KBM-7 (cell line): ENCODE measurements at places on chromosomes 11 and 22.

DNA sequence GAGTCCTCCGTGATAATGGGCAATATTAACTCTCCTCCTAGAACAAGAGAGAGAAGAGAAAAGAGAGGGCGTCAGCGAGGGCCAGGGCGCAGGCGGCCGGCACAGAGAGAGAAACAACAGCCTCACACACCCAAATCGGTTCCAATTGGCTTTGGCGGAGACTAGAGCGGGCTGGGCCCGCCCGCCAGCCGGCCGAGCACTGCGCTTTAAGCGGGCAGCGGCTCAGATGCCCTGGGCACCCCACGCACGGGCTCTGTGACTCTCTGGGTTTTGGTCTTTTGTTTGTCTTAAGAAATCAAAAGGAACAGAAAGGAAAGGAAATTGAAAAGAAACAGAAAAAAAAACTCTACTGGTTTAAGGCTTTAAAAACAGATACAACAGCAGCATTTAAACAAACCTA, 17.0 kb downstream of the SLC22A12 start:
- no peak for DNase-seq

GRCh38 chr22:47342446-47342845, 580.0 kb downstream of the TBC1D22A start:
- no peak for DNase-seq

GRCh38 chr11:96869207-96869606, 479.4 kb downstream of the JRKL start:
- no peak for DNase-seq

DNA sequence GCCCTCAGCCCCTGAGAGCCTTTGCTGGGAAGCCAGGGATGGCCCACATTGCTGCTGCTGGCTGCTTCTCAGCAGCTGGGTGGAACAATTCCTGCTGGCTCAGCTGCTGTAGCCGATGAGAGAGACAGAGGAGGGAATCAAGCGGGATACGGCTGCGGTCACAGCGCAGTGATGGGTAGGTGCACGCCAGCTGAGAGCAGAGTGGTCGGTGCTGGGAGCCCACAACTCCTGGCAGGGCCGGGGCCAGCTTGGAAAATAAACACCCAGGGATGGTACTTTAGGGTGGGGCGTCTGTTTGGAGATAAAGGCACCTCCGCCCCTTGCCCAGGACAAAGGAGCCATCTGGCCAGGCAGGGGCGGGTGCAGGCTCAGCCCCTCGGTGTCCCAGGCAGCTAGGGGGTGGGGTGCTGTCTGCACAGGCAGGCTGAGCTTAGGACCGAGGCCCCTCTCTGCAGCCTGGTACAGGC, 480.5 kb downstream of the MIAT start:
- DNase-seq = no peak

DNA sequence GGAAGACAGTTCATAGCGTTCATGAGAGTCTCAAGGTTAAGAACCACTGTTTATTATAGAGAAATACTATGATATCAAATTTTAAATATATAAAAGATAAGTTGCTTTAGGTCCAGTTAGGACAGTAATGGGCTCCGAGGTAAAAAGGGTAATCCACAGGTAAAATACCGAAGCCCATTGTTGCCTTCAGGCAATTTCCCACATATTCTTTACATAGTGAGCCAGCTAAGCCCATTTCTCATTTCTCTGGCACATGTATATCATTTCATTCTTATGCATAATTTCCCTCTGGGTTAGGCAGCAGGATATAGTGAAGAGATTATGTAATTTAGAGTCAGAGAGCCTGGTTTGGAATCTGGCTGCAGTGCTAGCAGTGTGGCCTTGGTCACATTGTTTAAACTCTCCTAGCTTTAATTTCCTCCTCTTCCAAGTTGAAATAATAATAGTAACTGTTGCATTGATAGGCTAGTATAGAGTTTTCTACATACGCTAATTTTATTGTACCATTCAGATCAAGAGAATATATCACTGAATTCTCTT, 7.6 kb upstream of the POU2AF1 start:
- no peak for DNase-seq

DNA sequence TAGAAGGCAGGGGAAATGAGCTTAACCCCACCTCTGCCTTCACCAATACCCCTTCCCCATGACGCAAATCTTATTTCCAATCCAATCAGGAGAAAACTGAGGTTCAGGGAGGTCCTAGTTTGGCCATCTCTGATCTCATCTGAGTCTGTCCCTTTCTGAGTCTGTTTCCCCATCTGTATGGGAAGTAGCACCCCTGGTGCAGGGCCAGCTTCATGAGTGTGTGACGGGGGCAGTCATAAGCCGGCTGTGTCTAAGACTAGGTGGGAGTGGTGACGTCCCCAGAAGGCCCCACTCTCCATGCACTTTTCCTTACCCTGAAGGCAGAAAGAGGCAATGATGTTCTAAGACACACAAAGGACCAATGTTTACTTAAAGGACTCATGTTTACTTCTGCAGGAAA, 72.3 kb downstream of the MN1 start:
- DNase-seq = no peak

DNA sequence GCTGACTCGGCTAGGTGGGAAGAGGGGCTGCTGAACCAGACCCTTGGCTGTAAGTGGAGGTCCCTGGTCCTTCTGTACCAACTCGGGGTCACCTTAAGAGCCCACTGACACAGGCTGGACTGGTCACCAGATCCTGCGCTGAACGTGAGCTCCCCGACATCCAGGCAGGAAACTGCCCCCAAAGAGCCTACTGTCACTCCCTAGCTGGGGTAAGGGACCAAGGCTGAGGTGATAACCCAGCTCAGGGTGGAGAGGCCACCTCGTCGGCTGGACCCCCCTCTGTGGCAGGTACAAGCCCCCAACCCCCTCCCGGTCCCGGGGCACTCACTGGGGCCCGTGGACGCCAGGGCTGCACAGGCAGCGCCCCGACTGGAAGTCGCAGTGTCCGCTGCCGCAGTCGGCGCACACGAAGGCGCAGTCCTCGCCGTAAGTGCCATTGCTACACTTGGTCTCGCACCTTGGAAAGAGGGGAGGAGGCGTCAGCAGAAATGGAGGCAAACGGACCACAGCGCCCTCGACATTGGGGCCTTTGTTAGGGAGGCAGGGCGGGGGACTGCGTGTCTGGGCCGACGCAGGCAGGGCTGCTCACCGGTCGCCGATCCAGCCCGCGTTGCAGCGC, 7.4 kb downstream of the SCARF2 start:
- no peak for DNase-seq

DNA sequence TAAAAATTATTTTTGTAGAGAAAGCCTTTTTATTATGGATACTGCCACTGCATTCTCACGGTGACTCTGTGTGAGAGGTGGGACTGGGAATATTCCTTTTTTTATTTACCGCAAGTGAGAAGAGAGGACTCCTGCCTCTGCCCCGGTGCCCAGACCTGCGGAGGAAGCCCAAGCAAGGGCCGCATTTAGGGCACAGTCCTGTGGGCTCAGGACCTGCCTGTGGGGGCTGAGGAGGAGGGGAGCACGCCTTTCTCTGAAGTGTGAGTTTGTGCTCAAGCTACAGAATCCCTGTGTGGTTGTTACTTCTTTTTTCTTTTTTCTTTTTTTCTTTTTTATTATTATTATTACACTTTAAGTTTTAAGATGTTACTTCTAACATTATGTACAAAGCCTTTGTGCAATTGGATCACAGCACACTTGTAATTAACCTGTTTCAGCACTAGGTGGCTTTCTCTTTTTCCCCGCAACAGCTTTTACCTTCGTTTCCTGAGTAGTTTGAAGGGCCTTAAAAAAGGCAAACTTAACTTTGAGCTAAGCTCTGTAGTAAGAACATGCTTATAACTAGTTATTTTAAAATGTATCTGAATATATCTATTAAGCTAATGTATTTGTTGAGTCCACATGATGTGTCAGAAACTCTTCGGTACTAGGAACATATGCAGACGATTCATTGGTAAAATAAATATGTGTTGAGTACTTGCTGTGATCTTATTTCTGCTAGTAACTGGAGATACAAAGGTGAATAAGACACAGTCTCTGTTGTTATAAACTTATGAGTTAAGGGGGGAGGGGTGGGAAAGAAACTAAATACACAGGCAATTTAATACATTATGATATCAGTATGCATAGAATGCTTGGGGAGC, 18.3 kb downstream of the AMOTL1 start:
- peak; percentile 60 for DNase-seq

GRCh38 chr11:72683782-72684200, 9.6 kb upstream of the PDE2A start:
- peak; percentile 59 for DNase-seq

DNA sequence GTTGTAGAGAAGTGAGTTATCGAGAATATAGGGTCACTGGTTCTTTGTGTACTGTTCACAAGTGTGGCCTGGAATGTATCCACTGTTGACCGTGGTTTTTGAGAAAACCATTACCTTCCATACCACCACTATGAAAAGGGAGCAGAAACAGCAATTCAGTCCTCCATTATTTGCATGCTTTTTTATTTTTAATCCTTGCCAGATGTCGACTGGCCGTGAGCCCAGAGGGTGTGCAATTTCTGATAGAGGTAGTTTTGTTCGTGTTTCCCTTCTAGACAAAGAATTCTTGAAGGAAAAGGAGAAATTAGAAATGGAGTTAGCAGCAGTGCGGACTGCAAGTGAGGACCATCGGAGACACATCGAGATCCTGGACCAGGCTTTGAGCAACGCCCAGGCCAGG, 81.7 kb downstream of the AMOTL1 start:
- DNase-seq = no peak

DNA sequence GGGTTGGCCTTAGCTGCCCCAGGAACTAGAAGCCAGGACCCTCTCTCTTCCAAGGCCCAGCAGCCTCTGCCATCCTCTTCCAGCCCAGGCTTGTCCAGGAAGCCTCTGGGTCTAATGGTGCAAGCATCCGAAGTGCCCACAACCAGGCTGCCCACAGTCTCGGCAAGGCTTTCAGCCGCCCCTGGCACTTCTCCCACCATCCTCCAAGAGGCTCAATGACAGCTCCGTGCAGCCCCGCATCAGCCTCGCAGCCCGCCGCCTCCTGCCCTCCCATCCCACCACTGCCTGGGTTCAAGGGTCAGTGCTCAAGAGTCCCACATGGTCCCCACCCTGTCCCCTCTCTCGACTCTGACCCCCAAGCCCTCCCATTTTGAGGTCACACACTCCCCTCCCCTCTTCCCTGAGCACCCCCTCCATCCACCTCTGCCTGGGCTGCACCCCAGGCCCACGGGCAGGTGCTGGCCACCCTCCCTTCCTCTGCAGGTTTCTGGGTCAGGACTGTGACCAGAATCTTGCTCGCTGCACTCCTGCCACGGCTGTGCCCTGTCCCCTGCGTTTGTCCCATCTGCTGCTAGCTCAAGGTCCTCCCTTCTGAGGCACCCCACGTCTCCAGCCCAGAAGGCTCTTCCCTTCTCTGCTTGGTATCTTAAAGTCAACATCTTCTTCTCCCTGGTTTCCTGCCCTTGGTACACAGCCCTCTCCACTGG, 17.2 kb downstream of the IFITM10 start:
- DNase-seq = no peak

- no peak for DNase-seq
These were observed 69.9 kb downstream of the MN1 start for GRCh38 chr22:27731621-27732020.

DNA sequence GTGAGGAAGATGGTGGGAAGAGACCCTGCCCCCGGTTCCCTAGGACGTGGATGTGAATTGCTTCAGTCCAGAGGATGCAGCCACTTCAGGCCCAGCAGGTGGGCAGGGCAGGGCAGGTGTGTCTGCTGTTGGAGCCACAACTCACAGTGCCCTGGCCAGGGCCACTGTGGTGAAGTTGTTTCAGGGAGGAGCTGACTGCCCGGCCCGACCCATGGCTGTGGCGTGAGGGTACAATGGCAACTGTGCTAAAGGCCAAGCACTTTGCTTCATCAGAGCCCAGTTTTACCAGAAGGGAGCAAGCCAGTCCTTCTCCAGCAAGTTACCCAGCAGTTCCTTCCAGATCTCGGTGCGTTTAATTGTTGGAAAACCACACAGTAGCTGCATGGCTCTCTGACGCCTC, 1174.4 kb downstream of the BRD1 start:
- no peak for DNase-seq

GRCh38 chr11:17298302-17298701, 21.8 kb downstream of the NUCB2 start:
- no peak for DNase-seq

GRCh38 chr22:42108848-42109247, 18.3 kb upstream of the NDUFA6 start:
- no peak for DNase-seq

GRCh38 chr22:43720716-43721115, 91.4 kb downstream of the EFCAB6 start:
- DNase-seq = no peak

DNA sequence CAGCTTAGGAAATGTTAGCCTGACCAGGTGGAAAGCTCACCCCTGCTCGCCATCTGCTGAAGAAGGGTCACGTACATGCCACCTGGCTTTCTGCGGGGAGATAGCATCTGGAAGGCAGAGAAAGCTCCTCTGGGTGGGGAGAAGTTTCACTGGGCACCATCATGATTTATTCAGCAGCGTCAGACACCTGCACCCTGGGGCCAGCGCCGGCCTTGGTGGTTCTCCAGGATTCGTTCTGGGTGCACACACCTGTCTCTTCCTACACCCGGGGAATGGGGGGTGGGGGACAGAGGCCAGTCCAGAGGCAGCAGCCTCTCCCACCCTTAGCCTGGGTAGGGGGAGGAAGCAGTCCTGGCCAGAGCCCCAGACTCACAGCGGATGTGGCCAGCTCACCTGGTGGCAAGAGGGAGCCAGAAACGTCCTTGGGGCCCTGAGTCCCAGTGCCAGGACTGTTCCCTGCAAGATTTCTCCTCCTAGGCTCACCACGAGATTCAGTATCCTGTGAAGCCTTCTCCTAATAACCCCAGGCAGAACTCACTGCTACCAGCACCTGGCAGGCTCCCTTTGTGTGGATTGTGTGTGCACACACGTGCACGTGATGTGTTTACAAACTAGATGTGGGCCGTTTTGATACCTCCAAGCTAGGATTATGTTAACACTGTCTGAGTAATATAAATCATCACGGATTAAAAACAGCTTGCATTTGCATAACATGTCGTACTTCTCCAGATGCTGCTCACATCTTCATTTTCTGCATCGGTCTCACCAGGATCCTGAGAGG, 17.3 kb upstream of the RASD2 start:
- DNase-seq = no peak

- DNase-seq = peak; percentile 80
These were observed 31.3 kb downstream of the TRAF6 start for GRCh38 chr11:36478700-36479329.

DNA sequence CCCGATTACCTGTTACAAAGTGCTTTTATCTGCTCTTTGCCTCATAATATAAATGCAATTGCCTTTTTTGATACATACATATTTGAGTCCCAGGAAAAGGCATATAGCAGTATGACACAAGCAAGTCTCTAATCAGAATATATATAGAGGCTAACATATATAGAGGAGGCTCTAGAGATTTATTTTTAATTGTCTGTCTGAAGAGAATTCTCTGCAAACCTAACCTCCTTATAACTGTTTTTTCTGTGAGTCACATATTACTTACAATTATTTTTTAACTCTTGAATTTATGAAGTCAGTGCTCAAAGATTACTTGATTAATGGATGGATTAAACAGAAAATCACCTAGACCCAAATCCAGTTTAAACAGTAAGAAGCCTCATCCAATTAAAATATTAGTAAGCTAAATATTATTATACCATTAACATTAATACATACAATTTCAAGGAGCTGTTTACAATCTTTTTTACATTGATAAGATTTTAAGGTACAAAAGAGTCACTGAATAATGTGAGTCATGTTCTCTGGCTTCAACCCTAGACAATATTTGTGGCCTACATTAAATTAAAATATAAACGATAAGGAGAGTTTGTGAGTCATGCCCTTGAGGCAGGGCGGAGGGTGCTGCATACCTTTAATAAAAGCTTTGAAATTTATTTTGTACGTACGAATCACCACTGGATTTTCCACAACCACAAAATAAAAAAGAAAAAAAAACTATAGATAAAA, 19.2 kb upstream of the MMP13 start:
- DNase-seq = no peak

- DNase-seq = no peak
These were observed 5.4 kb downstream of the CSRP3 start for GRCh38 chr11:19196432-19196831.
